Kidney epithelial cell (primary cell): ENCODE measurements at places on chromosomes 2 and 18.

DNA sequence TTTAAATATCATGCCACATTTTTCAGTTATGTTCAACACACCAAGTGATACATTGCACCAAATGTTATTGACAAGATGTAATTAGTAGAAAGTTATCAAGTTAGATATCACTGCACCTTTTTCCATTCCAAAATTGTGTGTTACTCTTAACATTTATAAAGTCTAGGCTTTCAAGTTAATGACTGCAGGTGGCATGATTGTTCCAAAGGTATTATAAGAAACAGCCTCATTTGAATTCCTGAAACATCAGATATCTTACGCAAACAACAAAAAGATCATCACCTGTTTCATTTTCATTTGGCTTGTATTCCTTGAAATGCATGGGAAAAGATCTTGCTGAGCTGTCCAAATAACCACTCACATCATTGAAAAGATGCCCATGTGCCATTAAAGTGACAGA is 1528.2 kb upstream of the ZEB2 start:
- no peak for DNase-seq

- DNase-seq = no peak
Observed at GRCh38 chr2:54755641-54756326, 32.3 kb downstream of the EML6 start.

GRCh38 chr2:69985688-69986087 is 24.3 kb upstream of the ASPRV1 start:
- DNase-seq = no peak

GRCh38 chr2:102313025-102313424 is 1.7 kb downstream of the IL1RL1 start:
- DNase-seq = no peak

DNA sequence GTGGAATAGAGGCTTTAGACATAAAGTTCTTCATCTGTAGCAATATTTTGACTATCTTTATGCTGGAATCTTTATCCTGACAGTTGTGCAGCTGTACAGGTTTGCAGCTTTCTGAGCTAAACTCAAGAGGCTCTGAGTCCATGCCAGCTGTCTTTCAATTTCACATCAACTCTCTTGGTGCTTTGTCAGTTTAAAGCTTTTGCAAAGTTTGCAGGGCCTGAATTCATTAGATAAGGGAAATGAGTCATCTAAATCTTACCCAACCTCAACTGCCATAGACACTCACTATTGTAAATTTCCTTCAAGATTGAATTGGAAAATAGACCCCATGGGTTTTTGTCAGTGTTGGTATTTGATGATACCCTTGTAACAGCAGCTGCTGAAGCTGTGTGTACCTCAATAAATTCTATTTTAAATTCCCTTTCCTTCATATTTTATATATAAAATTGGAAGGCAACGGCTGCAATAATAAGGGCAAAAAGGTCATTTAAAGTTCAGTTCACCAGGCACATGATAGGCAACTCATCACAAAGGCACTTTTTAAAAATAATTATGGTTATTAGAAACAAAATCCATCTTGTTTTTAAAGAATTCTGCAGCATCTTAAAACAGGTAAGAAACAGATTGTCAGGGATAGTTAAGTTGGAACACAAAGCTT is 169.9 kb upstream of the SLC39A10 start:
- peak; percentile 34 for DNase-seq

DNA sequence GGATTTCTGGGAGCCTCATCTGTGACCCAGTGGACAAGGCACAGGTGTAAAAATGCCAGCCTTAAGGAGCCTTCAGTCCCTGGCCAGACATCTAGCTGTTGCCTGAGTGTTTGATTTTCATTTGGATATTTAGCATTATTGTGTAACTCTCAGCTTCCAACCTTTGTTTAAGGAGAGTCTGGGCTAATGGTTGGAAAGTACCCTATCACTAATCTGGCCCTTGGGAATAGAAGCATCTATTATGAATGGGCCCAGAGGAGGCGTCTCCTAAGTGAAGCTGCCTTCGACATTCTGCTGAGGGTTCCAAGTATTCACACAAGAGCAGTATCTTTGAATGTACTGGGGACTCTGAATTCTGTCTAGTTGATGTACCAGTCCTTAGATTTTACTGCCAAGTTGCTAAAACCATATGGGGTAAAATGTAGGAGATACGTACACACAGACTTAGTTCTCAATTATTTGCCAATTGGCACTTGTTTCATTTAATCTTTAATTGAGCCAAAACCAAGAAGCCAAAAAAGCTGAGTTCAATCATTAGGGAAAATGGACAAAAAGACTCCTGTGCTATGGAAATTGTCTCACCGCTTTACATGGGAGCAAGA is 7.2 kb upstream of the ANKRD29 start:
- DNase-seq = no peak

- DNase-seq = no peak
Observed at GRCh38 chr2:217409949-217410680, 550.3 kb upstream of the TNP1 start.

GRCh38 chr2:26244309-26245230 is at the start of the genes HADHA and HADHB:
Gene HADHA, minus strand, starts transcription at chr2:26244632. Its CDS starts 36 bp downstream, at chr2:26244596.
Gene HADHB, plus strand, starts transcription at chr2:26244939. Its CDS starts 9,316 bp downstream, at chr2:26254255.
- DNase-seq = peak; percentile 66

- DNase-seq = peak; percentile 58
Observed at GRCh38 chr2:191696001-191696400, 18.1 kb downstream of the NABP1 start.

DNA sequence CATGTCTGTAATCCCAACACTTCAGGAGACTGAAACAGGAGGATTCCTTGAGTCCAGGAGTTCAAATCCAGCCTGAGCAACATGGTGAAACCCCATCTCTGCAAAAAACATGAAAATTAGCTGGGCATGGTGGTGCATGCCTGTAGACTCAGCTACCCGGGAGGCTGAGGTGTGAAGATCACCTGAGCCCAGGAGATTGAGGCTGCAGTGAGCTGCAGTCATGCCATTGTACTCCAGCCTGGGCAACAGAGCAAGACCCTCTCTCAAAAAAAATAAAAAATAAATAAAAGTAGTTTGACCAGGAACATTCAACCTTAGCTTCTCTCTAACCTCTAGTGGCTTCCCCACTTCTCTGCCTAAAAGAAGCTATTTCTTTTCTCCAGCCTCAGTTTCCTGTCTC is 23.8 kb downstream of the SH3BP4 start:
- DNase-seq = no peak

GRCh38 chr2:27832396-27832795 is 57.8 kb downstream of the RBKS start:
- DNase-seq = peak; percentile 93

DNA sequence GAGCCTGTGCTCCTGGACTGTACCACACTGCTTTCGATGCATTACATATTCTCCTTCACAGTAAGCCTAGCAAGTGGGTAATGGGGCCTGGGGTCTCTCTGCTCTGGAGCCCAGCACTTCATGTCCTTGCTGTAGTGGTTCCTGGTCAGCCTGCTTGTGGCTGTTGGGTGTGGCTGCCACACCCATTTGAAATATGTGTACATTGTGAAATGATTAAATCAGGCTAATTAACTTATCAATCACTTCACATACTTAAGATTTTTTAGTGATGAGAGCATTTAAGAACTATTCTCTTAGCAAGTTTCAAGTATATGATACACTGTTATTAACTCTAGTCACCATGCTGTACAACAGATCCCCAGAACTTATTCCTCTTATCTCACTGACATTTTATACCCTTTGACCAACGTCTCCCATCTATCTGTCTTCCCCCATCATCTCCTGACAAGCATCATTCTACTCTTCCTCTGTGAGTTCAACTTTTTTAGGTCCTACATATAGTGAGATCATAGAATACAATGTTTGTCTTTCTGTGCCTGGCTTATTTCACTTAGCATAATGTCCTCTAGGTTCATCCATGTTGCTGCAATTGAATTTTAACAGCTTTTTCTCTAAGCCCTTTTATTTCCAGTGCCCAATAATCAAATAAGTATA is 92.1 kb downstream of the LYPD6 start:
- peak; percentile 37 for DNase-seq

DNA sequence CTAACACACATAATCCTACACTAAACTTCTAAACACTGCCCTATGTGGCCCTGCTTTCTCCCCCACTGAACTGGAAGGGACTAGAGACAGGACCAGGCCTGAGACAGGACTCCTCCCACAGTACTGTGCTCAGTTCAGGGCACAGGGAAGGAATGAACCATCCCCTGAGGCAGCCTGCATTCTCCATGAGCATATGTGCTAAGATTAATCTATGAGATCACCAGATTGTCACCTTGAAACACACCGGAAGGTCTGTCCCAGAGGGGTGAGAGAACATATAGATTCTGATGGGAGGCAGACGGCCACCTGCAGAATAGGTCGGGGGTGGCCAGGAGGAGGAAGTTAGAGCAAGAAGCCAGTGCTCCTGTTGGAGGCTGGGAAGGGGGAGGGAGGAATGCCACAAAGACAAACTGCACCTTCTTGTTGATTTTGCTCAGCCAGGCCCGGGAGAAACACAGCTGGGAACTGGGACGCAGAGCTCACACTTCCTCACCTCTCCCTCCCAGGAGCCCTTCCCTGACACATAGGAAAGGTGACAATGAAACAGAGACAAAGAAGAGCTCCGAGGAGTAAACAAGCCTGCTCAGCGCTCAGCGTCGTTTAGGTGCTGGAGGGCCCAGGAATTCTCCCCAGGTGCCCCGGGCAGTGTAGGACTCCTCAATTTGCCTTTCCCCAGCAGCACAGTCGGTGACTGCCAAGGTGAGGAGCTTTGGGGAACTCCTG is 52.1 kb downstream of the ZBTB7C start:
- no peak for DNase-seq

GRCh38 chr2:219820767-219821166 is 193.3 kb downstream of the SLC4A3 start:
- no peak for DNase-seq

DNA sequence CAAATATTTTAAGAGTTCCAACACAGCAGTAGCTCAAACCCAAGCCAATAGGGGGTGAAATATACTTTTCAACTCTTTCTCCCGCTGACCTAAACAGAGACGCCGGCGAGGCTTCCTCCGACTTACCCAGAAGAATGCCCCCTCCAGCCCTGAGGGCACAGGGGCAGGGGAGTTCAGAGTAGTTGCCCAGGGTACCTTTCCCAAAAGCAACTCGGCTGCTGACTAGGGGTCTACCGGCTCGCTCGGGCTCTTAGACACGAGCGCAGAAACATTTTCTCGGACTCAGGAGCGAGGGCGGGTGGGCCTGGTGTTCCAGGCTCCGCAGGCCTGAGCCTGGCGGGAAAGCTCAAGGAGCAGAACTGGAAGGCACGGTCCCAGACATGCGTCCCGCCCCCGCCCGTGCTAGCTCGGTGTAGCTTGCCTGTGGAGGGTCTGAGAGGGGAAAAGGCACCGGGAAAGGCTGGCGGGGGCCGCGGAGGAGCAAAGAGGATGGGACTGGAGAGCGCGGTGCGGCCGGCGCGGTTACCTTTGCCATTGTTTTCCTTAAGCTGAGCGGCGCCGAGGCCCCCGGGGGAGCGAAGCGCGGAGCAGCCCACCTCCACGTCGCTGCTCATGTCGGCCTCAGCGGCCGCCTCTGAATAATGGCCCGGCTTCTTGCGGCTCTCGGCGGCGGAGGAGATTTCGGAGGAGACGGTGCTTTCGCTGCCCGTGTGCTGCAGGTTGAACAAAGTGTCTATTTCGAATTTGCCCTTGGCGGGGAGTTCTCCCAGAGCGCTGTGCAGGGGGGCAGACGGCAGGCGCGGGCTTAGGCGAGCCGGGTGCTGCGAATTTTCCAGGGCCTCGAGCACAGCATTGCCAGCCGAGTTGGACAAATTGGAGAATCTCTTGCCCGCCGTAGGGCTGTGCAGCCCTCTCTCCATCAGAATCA is 674 bp downstream of the EVX2 start:
- no peak for DNase-seq

GRCh38 chr2:173062801-173063200 is 12.8 kb upstream of the MAP3K20 start:
- DNase-seq = no peak

GRCh38 chr2:14673351-14673875 is 40.9 kb downstream of the LRATD1 start:
- DNase-seq = no peak
